Left ventricle myocardium inferior (tissue), 1 donor: ENCODE measurements at places on chromosomes 6 and 20.
A peak's percentile ranks its signal among the peaks of the same experiment; 100 is the strongest.

GRCh38 chr6:135030532-135031178 lies 24.0 kb downstream of the HBS1L start:
- no peak for DNase-seq
- H3K4me3 ChIP-seq = no peak overlapping the region
- H3K27ac ChIP-seq = no peak overlapping the region
- no peaks in the 10 kb centered on the region for H3K27me3 ChIP-seq
- peaks cover 36% of the 10 kb centered on the region for H3K36me3 ChIP-seq

DNA sequence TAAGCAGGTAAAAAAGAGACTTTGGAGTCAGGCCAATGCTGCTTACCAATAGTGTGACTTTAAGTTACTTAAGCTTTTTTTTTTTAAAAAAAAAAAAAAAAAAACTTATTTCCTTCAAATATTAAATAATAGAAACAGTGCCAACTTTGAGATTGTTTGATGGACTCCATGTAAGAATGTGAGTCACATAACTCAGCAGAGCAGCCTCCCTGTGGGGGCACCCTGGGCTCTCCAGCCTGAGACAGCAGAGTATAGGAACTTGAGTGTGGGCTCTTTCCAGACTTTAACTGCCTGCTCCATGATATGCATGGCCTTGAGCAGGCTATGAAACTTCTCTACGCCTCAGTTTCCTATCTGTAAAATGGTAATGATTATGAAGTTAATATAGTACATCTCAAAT lies 113.3 kb upstream of the SAMD5 start:
- no peak overlapping the region for H3K4me3 ChIP-seq
- DNase-seq = no peak
- no peaks in the 10 kb centered on the region for H3K27me3 ChIP-seq
- H3K36me3 ChIP-seq = no peaks in the 10 kb centered on the region
- H3K4me1 ChIP-seq = no peaks in the 10 kb centered on the region

GRCh38 chr6:11146117-11146826 lies 34.7 kb upstream of the ERVFRD-1 start:
- H3K4me3 ChIP-seq = no peak overlapping the region
- no peak overlapping the region for H3K27ac ChIP-seq
- H3K4me1 ChIP-seq = no peaks in the 10 kb centered on the region
- DNase-seq = no peak
- H3K27me3 ChIP-seq = no peaks in the 10 kb centered on the region
- no peaks in the 10 kb centered on the region for H3K36me3 ChIP-seq

DNA sequence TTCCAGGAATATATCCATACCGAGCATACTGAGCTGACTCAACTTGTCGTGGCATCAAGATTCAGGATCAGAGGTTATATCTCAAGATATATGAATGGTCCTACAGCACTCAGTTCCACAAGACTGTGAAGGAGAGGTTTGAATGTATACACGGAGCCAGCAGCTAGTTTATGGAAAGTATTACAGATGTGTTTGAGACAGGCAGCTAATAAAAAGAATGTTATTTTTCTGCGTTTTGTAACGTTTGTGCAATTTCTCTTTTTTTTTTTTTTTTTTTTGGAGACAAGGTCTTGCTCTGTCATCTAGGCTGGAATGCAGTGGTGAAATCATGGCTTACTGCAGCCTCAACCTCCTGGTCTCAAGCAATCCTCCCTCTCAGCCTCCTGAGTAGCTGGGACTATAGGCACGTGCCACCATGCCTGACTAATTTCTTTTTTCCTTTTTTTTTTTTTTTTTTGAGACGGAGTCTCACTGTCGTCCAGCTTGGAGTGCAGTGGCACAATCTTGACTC lies 3.4 kb upstream of the FAM110A start:
- H3K4me1 ChIP-seq = peaks cover 30% of the 10 kb centered on the region
- no peak overlapping the region for H3K4me3 ChIP-seq
- no peaks in the 10 kb centered on the region for H3K27me3 ChIP-seq
- DNase-seq = no peak
- no peaks in the 10 kb centered on the region for H3K36me3 ChIP-seq

- H3K36me3 ChIP-seq = no peaks in the 10 kb centered on the region
- no peaks in the 10 kb centered on the region for H3K27me3 ChIP-seq
- peaks cover 33% of the 10 kb centered on the region for H3K4me1 ChIP-seq
- H3K4me3 ChIP-seq = peak overlapping the region; percentile 32
- no peak for DNase-seq
- H3K27ac ChIP-seq = peak overlapping the region; percentile 85
These were observed 80.4 kb upstream of the POPDC3 start for GRCh38 chr6:105259913-105260889.

GRCh38 chr6:45754432-45754831 lies 261.2 kb downstream of the CLIC5 start:
- peaks cover 34% of the 10 kb centered on the region for H3K27me3 ChIP-seq
- H3K4me1 ChIP-seq = no peaks in the 10 kb centered on the region
- no peak overlapping the region for H3K4me3 ChIP-seq
- DNase-seq = no peak
- H3K27ac ChIP-seq = no peak overlapping the region
- H3K36me3 ChIP-seq = no peaks in the 10 kb centered on the region

DNA sequence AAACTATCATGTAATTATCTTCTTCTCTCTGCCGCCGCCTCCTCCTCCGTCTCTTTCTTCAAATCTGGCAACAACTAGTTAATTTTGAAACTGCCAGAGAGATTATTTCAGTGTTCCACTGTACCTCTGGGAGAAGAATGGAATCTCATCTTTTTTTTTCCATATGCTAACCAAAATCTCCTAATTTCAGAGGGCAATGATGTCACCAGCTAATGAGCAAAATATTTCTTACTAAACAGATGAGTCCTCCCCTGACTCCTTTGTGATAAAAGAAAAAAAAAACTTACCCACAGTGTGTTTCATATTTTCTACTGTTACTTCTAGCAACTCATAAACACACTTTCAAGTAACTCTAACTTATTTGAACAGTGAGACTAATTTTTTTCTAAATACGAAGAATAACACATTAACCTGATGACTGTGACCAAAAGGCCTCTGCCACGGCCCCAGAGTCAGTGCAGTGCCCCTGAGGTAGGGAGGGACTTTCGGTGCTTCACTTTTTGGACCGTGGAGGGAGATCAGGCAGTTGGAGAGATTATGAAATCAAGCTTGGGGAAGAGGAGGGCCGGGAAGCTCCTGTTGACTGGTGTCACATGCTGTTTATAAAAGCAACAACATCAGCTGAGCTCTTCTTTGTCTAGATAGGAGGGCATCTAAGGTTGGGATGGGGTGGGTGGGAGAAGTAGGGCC lies 159.6 kb downstream of the SASH1 start:
- H3K4me3 ChIP-seq = no peak overlapping the region
- H3K36me3 ChIP-seq = no peaks in the 10 kb centered on the region
- peak overlapping the region; percentile 85 for H3K27ac ChIP-seq

DNA sequence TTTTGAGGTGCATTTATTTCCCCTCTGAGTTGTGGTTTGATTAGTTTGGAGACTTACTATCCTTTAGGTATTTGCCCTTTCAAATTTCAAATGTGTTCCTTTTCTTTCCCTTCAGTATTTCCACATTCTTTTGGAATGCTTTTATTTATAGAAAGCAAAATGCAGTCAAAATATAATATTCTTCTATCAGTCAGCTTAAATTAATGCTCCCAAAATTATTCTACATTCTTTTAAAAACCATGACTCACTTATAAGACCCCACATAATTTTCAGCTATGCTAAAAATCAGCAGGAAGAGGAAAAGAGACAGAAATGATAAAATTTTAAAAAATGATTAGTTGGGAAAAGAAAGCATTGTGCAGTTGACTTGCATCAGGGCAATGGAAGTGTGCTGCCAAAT lies 180.0 kb upstream of the SMLR1 start:
- H3K27me3 ChIP-seq = no peaks in the 10 kb centered on the region
- no peak overlapping the region for H3K27ac ChIP-seq
- no peaks in the 10 kb centered on the region for H3K36me3 ChIP-seq

DNA sequence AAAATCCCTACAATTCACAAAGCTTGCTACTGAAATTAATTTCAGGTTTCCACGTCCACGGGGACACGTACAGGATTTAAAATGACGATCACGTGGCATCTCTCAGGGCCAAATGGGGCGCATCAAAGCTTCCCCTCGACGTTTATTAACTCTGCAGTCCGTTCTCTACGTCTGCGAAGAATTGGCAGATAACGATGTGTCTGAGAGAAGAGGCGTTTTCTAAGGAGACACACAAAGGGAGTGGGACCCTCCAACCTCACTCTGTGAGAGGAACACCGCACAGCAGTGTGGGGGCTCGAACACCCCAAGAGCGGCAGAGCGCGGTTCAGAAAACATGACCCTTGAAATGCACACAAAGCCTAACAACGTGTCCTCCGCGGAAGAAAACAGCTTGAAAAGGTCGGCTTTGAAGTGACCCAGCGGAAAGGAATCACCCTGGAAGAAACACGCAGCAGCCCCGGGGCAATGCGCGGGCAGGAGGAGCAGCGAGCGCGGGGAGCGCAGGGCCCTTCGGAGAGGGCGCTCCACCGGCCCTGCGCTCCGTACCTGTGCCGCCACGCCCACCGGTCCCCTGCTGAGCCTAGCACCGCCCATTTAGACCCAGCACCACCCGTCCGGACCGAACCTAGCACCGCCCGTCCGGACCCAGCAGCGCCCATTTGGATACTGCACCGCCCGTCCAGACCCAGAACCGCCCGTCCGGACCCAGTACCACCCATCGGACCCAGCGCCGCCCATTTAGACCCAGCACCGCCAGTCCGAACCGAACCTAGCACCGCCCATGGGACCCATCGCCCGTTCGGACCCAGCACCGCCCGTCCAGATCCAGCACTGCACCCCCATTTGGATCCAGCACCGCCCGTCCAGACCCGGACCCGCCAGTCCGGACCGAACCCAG lies 1.1 kb upstream of the AFDN start:
- peak overlapping the region; percentile 87 for H3K4me3 ChIP-seq
- peak; percentile 47 for DNase-seq
- H3K27me3 ChIP-seq = no peaks in the 10 kb centered on the region

- no peaks in the 10 kb centered on the region for H3K27me3 ChIP-seq
- no peak overlapping the region for H3K4me3 ChIP-seq
- no peaks in the 10 kb centered on the region for H3K36me3 ChIP-seq
- peak; percentile 48 for DNase-seq
These were observed 125.1 kb upstream of the NXT1 start for GRCh38 chr20:23225407-23226060.

- peak overlapping the region; percentile 73 for H3K4me3 ChIP-seq
- peaks cover 43% of the 10 kb centered on the region for H3K4me1 ChIP-seq
- H3K36me3 ChIP-seq = no peaks in the 10 kb centered on the region
- H3K27me3 ChIP-seq = peaks cover 31% of the 10 kb centered on the region
- H3K27ac ChIP-seq = peak overlapping the region; percentile 60
- DNase-seq = peak; percentile 37
These were observed 1.1 kb upstream of the TMEM74B start for GRCh38 chr20:1185790-1186334.

GRCh38 chr6:163702736-163703135 lies 288.2 kb downstream of the QKI start:
- no peak for DNase-seq
- peak overlapping the region; percentile 68 for H3K27ac ChIP-seq
- H3K27me3 ChIP-seq = no peaks in the 10 kb centered on the region
- peaks cover 28% of the 10 kb centered on the region for H3K4me1 ChIP-seq

- H3K36me3 ChIP-seq = no peaks in the 10 kb centered on the region
- peaks cover 18% of the 10 kb centered on the region for H3K4me1 ChIP-seq
- H3K27ac ChIP-seq = peak overlapping the region; percentile 50
- peak overlapping the region; percentile 72 for H3K4me3 ChIP-seq
These were observed 29.9 kb upstream of the ZNF184 start for GRCh38 chr6:27502508-27503435.

DNA sequence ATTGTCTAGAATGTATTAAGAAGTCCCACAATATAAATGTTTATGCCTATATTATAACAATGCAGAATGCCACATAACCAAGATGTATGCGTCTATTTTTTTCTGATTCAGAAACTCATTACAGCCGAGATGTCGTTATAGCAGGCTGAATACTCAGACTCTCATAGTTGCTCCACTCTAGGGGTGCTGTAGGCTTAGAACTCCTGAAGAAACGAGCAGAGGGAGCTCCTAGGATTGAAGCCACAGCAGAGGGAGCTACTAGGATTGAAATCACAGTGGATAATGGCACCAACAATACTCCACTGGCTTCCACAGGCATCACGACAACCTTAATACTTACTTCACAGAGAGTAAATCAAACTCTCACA lies 208.9 kb downstream of the KIF16B start:
- DNase-seq = no peak
- H3K27ac ChIP-seq = no peak overlapping the region
- no peak overlapping the region for H3K4me3 ChIP-seq
- peaks cover 20% of the 10 kb centered on the region for H3K4me1 ChIP-seq
- H3K36me3 ChIP-seq = peaks cover 16% of the 10 kb centered on the region

GRCh38 chr6:46787871-46788540 lies 5.2 kb upstream of the MEP1A start:
- no peak overlapping the region for H3K4me3 ChIP-seq
- H3K36me3 ChIP-seq = no peaks in the 10 kb centered on the region
- no peak overlapping the region for H3K27ac ChIP-seq
- H3K27me3 ChIP-seq = no peaks in the 10 kb centered on the region

- H3K4me3 ChIP-seq = no peak overlapping the region
- peak; percentile 67 for DNase-seq
- no peaks in the 10 kb centered on the region for H3K36me3 ChIP-seq
These were observed 4.6 kb upstream of the TXNDC5 start for GRCh38 chr6:7914991-7915789.

GRCh38 chr6:43246301-43247113 lies 3.2 kb downstream of the TTBK1 start:
- H3K4me1 ChIP-seq = peaks cover 16% of the 10 kb centered on the region
- peak; percentile 51 for DNase-seq
- no peaks in the 10 kb centered on the region for H3K36me3 ChIP-seq
- H3K27me3 ChIP-seq = peaks cover 69% of the 10 kb centered on the region

DNA sequence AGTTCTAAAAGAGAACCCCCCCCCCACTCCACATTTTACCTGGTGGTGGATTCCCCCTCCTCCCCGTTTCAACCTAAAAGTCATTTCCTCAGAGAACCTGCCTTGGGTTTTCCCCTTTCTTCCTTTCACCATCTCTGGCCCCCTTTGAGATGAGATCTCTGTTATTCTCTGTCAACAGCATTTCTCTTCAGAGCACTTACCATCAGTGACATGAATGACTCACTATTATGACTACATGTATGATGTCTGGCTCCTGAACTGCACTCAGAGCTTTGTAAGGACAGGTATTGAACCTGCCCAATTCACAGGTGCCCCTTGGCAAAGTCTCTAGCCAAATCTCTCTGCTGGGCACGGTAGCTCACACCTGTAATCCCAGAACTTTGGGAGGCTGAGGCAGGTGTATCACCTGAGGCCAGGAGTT lies 61.4 kb upstream of the JARID2 start:
- no peak for DNase-seq
- H3K27me3 ChIP-seq = no peaks in the 10 kb centered on the region
- H3K4me3 ChIP-seq = no peak overlapping the region
- no peaks in the 10 kb centered on the region for H3K4me1 ChIP-seq
- H3K27ac ChIP-seq = no peak overlapping the region

GRCh38 chr6:149054559-149055194 lies 262.8 kb upstream of the TAB2 start:
- no peak overlapping the region for H3K27ac ChIP-seq
- H3K4me3 ChIP-seq = no peak overlapping the region
- H3K36me3 ChIP-seq = no peaks in the 10 kb centered on the region
- H3K4me1 ChIP-seq = peaks cover 12% of the 10 kb centered on the region
- no peaks in the 10 kb centered on the region for H3K27me3 ChIP-seq

GRCh38 chr6:111718990-111719389 lies 113.3 kb upstream of the TRAF3IP2 start:
- peaks cover 27% of the 10 kb centered on the region for H3K36me3 ChIP-seq
- DNase-seq = no peak
- H3K4me1 ChIP-seq = peaks cover 33% of the 10 kb centered on the region
- H3K27ac ChIP-seq = no peak overlapping the region

GRCh38 chr6:163296835-163297519 lies 117.5 kb upstream of the QKI start:
- no peaks in the 10 kb centered on the region for H3K27me3 ChIP-seq
- H3K27ac ChIP-seq = peak overlapping the region; percentile 75
- H3K4me1 ChIP-seq = peaks cover 60% of the 10 kb centered on the region
- H3K36me3 ChIP-seq = no peaks in the 10 kb centered on the region
- no peak overlapping the region for H3K4me3 ChIP-seq
